Neural crest cell (in vitro differentiated cells): ENCODE measurements at places on chromosomes 3 and 15.

GRCh38 chr3:154018100-154018696 lies 103.0 kb upstream of the ARHGEF26 start:
- DNase-seq, result peak; percentile 59

- DNase-seq, result no peak
Measured at GRCh38 chr15:48318131-48318530, 13.1 kb upstream of the DUT start.

- DNase-seq, result no peak
Measured at GRCh38 chr3:134334231-134334900, 39.9 kb downstream of the AMOTL2 start.

DNA sequence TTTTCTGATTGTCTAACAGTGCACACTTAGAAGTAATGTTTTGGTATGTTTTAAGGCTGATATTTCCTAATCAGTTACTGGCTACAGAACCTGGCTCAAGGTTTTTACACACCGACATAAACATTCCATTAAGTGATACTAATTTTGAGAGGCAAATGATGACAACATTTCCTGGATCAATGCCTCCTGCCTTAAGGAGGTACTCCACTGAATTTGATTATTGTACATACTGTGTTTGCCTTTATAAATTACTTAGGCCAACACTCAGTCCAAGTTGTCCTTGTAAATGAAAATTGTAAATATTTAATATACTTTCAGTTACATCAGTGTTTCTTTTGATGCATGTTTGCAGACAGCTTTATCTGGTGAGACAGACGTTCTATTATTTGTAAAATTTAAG lies 24.2 kb upstream of the LXN start:
- no peak for DNase-seq

- no peak for DNase-seq
Measured at GRCh38 chr3:183283886-183284285, 30.8 kb downstream of the B3GNT5 start.

DNA sequence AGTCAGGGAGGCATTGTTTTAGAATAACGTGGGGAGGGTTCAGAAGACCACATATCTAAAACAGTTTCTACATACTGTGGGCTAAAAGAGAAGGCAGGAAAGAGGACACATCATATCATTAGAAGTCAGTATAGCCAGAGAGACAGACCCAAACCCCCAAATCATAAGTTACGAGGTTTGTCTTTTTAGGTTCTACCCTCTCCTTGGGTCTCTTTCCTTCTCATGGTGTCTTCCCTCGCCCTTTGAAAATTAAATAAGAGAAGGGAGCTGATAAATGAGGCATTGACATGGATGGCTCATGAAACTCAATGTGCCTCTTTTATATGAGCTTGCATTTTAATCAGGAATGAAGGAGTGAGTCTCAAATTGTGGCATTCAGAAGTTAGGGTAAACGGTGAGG lies 3.4 kb downstream of the UPK1B start:
- DNase-seq, result no peak

DNA sequence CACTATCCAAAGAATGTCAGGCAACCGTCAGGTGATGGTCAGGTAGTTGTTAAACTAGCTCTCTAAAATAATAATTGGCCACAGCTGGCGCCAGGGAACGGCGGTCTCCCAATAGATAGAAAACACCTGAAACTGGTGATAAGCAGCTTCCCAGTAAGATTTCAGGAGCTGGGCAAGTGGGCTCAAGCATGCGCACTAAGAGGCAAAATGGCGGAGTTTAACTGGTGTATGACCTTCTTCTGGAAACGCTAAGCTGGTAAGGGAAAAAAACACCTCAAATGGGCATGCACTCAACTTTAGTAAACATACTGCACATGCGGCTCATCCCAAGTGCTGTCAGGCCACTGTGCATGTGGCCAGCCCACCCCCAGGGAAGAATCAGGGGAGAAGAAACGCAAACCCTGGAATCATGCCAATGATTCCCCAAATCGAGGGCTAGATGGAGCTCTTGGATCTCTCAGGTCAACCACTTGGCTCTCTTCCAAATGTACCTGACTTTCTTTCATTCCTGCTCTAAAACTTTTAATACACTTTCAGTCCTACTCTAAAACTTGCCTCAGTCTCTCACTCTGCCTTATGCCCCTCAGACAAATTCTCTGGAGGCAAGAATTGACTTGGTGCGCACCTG lies 195.0 kb downstream of the ZNF621 start:
- no peak for DNase-seq
